ENCODE measurements at places on chromosomes 12 and 14. TPM values are rescaled to one million over a fixed set of nuclear protein-coding genes. Genes with fewer than 3 reads are reported as not detected.
A peak's percentile ranks its signal among the peaks of the same experiment; 100 is the strongest.

Gene DEPDC4
- 0.73 TPM for total RNA-seq

GRCh38 chr12:106551410-106551809, 31.4 kb upstream of the RFX4 start:
- no peaks in the 10 kb centered on the region for H3K27me3 ChIP-seq
- H3K4me3 ChIP-seq, result no peak overlapping the region
- no peaks in the 10 kb centered on the region for H3K36me3 ChIP-seq
- no peak for DNase-seq
- H3K4me1 ChIP-seq, result no peaks in the 10 kb centered on the region

DNA sequence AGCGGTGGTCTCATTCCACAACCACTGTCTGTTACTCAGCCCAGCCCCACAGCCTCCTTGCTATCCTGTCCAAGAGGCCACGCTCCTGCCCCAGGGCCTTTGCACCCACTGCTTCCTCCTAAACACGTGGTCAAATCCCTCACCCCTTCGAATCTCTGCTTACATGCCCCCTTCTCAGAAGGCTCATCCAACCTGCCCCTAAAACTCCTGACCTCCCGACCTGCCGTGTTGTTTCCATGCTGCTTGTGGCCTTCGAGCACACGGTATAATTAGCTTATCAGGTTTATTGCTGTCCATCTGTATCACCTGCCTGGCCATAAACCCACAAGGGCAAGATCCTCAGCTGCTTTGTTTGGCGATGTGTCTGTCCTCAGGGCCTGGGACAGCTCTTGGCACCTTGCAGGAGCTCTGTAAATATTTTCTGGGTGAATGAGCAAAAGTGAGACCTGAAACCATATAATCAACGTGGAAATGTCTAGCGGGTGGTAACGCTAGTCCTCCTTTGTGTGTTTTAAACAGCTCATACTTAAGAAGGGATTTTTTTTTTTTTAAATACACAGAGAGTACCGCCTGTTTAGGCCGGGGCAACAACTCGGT, 36.0 kb downstream of the SCARB1 start:
- H3K27ac ChIP-seq, result no peak overlapping the region
- no peaks in the 10 kb centered on the region for H3K4me1 ChIP-seq
- no peak overlapping the region for H3K4me3 ChIP-seq
- DNase-seq, result no peak

DNA sequence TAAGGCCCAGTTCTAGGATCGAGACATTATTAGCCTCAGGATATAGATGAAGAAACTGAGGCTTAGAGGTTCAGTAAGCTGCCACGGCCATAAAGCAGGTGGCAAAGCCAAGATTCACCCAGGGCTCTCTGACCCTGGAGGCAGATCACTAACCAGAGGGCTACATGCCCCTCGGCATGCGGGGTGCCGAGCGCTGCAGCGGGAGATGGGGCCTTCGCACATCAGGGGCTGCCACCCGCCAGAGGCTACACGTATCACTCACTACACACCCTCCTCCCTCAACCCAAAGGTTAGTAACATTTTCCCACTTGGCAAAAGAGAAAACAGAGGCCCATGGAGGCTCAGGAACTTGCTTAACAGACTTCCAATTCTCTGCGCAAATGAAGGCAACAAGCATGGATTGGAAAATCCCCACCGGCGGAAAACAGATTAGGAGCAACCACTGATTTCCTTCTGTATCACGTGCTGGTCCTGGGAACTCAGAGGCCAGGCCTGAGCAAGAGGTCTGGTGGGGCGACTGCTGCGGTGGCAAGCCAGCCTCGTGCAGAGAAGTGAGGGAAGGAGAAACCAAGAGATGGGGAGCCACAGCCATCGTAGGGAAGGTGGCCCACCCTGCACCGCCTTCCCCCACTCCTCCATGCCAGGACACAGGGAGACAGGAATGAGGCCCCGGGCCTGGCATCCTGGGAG, 6.0 kb downstream of the CCDC85C start:
- peaks cover 88% of the 10 kb centered on the region for H3K4me1 ChIP-seq
- DNase-seq, result no peak
- H3K27ac ChIP-seq, result peak overlapping the region; percentile 72

GRCh38 chr12:113850309-113851056, 115.6 kb downstream of the RBM19 start:
- H3K27me3 ChIP-seq, result no peaks in the 10 kb centered on the region
- peak overlapping the region; percentile 45 for H3K27ac ChIP-seq
- no peaks in the 10 kb centered on the region for H3K36me3 ChIP-seq
- no peak overlapping the region for H3K4me3 ChIP-seq

DNA sequence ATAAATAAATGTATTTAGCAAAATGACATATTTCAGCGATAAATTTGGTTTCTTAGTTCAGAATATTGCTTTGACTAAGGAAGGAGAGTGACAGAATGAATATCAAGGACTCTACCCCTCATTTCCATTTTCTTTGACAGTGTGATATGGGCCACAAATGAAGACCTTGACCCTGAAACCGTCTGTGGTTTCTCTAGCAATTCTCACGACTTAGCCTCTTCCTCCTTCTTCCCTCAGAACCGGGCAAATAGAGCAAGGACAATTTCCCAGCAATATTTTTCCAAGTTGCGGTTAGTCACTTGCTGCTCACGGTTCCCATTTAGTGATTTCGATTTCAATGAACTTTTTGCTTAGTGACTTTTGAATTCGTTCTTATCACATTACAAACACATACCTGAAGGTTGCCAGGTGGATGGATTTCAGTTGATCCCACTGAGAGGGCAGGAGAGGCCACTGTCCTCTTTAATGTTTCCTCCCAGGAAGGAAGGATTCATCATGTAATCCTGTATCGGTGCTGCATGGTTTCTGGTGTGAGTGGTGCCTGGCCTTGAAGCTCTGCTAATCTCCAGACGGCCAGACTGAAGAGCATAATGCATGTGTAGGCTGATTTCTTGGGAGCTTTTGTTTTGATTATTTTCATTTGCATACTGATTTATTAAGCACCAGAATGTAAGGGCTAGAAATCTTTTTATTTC, 77.6 kb downstream of the CHST11 start:
- no peak overlapping the region for H3K27ac ChIP-seq
- no peak overlapping the region for H3K4me3 ChIP-seq
- no peak for DNase-seq

DNA sequence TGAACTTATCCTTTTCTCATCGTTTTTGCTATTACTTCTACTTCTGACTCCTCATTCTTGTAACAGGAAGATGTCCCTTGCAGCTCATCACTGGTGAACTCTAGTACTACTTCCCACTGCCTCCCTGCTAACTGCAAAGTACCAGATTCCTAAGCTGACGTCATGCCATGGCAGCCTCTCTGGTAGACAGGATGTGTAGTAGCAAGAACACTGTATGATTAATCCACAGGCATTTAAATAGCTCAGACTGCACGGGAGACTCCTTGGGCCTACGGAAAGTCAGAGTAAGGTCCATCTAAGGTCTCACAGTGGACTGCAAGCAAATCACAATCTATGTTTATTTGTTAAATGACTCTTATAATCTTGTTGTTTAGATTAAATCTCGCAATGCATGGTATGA, 43.5 kb downstream of the DNAI7 start:
- no peaks in the 10 kb centered on the region for H3K4me1 ChIP-seq
- no peaks in the 10 kb centered on the region for H3K36me3 ChIP-seq
- no peak overlapping the region for H3K4me3 ChIP-seq
- DNase-seq, result peak; percentile 51
- no peaks in the 10 kb centered on the region for H3K27me3 ChIP-seq

DNA sequence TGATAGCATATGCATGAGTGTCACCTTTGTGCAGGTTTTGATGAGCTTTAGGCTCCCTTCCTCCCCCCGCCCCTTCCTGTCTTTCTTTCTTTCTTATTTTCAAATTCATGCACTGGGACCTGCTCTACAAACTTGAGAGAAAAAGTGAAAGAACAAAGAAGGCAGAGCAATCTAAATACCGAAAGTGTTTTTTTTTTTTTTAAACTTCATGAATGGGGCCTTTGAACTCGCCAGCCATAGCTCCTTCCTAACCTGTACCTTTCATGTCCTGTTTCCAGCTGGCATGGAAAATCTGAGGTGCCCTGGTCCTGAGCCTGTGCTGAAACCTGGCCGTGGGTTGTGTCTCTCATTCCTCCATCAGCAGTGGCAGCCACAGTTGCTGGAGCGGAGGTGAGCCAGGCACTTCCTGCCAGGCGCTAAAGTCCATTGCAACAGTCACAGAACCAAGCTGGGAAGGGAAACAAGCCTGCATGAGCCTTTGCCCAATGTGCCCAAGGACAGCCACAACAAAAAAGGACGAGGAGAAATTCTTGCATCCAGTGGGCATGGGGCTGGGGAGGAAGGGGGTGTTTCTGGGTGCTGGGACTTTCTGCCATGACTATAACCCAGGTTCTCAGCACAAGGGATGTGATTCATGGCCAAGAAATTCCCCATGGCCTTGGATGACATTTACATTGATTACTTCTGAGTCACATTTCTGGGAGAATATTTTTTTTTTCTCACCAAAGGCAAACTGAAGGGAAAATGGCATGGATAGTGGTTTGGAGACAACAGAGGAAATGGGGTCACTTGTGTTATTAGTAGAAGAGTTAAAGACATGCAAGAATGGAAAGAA, 102.7 kb downstream of the TMEM30B start:
- no peaks in the 10 kb centered on the region for H3K27me3 ChIP-seq
- H3K27ac ChIP-seq, result no peak overlapping the region
- H3K4me1 ChIP-seq, result no peaks in the 10 kb centered on the region
- no peaks in the 10 kb centered on the region for H3K36me3 ChIP-seq
- H3K4me3 ChIP-seq, result no peak overlapping the region

GRCh38 chr14:39419272-39419671, 13.0 kb downstream of the FBXO33 start:
- H3K4me3 ChIP-seq, result no peak overlapping the region
- no peaks in the 10 kb centered on the region for H3K27me3 ChIP-seq
- no peak overlapping the region for H3K27ac ChIP-seq
- no peaks in the 10 kb centered on the region for H3K36me3 ChIP-seq
- H3K4me1 ChIP-seq, result peaks cover 16% of the 10 kb centered on the region

DNA sequence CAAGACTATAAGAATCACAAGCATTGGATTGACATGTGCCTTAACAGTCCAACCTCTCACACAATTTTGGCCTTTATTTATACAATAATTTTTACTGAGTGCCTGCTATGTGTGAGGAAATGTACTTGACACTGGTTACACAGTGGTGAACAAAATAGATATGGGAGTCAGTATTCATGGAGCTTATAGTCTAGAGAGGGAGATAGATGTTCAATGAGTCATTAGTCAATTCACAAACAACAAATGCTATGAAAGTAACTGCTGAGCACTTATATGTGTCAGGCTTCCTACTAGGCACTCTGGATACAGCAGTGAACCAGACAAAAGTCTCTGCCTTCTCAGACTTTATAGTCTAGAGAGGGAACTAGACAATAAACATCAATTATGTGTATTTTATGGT, 3.7 kb downstream of the CFAP54 start:
- no peak for DNase-seq
- no peak overlapping the region for H3K4me3 ChIP-seq
- H3K27me3 ChIP-seq, result no peaks in the 10 kb centered on the region
- no peaks in the 10 kb centered on the region for H3K36me3 ChIP-seq

GRCh38 chr14:33511851-33512640, 438.8 kb downstream of the EGLN3 start:
- H3K4me1 ChIP-seq, result no peaks in the 10 kb centered on the region
- no peak overlapping the region for H3K4me3 ChIP-seq
- no peaks in the 10 kb centered on the region for H3K36me3 ChIP-seq
- no peaks in the 10 kb centered on the region for H3K27me3 ChIP-seq

DNA sequence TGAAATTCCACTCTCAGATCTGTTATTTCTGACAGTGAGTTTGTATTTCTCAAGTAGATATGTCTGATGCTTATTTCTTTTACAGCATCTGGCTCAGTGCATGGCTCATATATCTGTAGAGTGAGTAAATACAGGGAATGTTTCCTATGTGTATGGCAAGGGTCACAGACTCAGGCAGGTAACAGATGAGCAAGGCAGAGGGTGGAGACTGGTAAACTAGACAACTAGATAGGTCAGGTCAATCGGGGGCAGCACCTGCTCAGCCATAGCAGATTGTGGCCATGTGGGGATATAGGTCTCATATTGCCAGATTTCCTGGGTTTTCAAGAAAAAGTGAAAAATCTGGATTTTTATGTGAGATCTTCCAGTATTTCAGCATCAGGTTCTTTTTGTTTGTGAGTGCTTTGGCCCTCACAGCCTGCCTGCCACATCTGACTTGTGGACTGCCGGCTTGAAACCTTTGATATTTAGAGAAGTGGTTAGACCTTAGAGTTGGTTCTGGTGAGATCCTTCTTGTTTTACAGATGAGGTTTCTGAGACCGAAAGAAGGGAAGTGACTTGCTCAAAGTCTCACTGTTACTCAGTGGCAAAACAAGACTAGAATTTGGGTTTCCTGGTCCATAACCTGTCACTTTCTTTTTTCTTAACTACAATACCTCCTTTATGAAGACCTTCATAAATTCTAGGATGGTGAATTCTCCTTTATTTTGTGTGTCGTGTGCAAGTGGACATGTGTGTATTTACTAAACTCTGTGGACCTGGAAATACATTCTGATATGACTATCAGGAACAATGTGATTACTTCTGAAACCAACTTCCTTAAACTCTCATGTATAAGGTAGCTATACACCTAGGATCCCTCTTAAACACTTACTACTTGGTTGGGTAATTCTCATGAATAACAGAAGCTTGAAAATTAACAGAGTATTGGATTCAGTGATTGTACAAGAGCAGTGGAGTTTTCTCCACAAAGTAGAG, 34.4 kb downstream of the PROX2 start:
- no peaks in the 10 kb centered on the region for H3K4me1 ChIP-seq
- H3K27me3 ChIP-seq, result no peaks in the 10 kb centered on the region
- H3K4me3 ChIP-seq, result no peak overlapping the region
- H3K36me3 ChIP-seq, result no peaks in the 10 kb centered on the region

- no peaks in the 10 kb centered on the region for H3K27me3 ChIP-seq
- no peak overlapping the region for H3K27ac ChIP-seq
- no peaks in the 10 kb centered on the region for H3K36me3 ChIP-seq
- no peak for DNase-seq
These were observed 337.1 kb upstream of the USP15 start for GRCh38 chr12:61923152-61923551.

DNA sequence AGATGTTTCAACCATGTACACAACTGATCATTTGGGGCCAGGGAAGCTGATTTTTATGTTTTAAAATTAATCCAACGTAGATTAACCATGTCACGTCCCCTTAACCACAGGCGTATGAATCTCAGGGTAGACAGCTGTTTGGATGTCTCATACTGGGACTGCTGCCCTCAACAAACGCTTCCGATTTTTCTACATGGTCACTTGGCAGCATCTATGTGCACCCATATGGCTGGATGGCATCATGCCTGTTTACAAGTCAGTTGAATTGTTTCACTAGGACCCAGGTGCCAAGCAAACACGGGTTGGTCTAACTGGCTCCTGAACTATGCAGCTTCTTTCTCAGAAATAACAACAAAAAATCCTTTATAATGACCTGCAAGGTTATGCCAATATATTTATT, 393.8 kb downstream of the NPAS3 start:
- H3K4me1 ChIP-seq, result no peaks in the 10 kb centered on the region
- no peak for DNase-seq
- H3K4me3 ChIP-seq, result no peak overlapping the region
- no peak overlapping the region for H3K27ac ChIP-seq

Data from heart right ventricle (tissue), 16 donors.